ENCODE measurements at places on chromosomes 6 and 20. TPM values are rescaled to one million over a fixed set of nuclear protein-coding genes. Genes with fewer than 3 reads are reported as not detected.

GRCh38 chr6:73969971-73970970 is 274.3 kb downstream of the CD109 start:
- no peak overlapping the region for H3K4me3 ChIP-seq
- no peaks in the 10 kb centered on the region for H3K27me3 ChIP-seq
- no peaks in the 10 kb centered on the region for H3K36me3 ChIP-seq
- peak; percentile 9 for DNase-seq
- H3K27ac ChIP-seq = no peak overlapping the region

- H3K4me1 ChIP-seq = peaks cover 25% of the 10 kb centered on the region
- no peak overlapping the region for H3K27ac ChIP-seq
- peaks cover 71% of the 10 kb centered on the region for H3K27me3 ChIP-seq
- H3K36me3 ChIP-seq = no peaks in the 10 kb centered on the region
Observed at GRCh38 chr6:1393641-1394283, 4.4 kb downstream of the FOXF2 start.

DNA sequence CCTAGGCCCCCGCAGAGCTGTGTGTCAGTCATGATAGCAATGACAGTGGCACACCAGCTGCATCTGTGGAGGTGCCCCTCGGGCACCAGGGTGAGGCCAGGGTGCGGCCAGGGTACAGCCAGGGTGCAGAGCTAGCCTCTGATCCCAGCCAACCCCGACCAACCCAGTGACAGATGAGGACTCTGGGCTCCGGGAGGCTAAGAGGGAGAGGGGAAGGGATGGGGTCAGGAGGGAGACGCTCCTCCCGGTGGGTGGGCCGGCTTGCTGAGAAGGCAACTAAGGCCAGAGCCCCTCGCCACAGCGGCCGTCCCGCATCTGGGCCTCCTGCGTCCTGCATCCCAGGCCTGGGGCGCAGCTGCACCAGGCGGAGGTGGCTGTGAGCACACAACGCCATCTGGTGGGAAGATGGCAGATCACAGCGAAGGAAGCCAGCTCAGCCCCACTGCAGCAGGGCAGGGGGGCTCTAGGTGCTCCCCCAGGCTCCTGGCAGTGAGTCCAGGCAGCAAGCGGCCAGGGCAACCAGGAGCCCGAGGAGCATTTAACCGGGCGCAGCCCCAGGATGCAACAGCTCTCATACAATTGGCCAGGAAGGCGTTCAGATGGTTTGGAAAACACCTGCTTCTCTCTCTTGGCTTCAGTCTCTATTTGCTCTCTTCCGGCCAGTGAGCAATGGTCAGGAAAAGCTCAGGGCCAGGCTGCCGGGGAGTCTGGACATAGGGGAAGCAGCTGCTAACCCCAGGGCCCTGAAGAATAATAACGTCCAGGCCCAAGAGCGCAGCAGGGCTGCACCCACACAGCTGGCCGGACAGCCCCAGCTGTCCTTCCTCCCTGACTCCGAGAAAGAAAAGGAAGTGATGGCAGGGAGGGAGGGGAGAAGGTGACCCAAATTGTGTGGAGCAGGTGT is 169.4 kb downstream of the TAF4 start:
- peak; percentile 41 for DNase-seq
- H3K36me3 ChIP-seq = no peaks in the 10 kb centered on the region
- H3K4me1 ChIP-seq = no peaks in the 10 kb centered on the region
- no peak overlapping the region for H3K27ac ChIP-seq
- H3K27me3 ChIP-seq = no peaks in the 10 kb centered on the region
- no peak overlapping the region for H3K4me3 ChIP-seq

DNA sequence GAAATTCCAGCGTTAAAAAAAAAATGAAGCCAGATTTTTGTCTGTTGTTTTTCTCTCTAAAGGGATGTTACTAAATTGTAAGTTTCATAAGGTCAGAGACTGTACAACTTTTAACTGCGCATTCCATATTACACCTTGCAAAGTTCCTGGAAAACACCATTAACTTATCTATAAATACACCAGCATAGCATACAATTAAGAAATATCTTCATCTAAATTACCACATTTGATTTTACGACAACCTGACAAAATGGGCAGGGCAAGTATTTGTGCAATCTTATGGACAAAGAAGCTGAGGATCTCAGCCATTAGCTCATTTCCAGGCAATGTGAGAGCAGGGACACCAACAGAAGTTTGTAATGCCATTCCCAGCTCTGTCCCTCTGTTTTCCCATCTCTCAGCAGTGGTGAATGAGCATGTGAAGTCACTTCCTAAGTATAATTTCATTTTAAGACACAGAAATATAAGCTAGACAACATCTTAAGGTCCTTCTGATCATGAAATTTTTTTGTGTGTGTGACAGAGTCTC is 12.9 kb upstream of the GCM1 start:
- H3K36me3 ChIP-seq = no peaks in the 10 kb centered on the region
- H3K4me1 ChIP-seq = peaks cover 7% of the 10 kb centered on the region
- H3K27ac ChIP-seq = no peak overlapping the region
- no peak overlapping the region for H3K4me3 ChIP-seq
- no peaks in the 10 kb centered on the region for H3K27me3 ChIP-seq

GRCh38 chr6:44679438-44680201 is 292.1 kb downstream of the CDC5L start:
- no peak for DNase-seq
- H3K27ac ChIP-seq = no peak overlapping the region

DNA sequence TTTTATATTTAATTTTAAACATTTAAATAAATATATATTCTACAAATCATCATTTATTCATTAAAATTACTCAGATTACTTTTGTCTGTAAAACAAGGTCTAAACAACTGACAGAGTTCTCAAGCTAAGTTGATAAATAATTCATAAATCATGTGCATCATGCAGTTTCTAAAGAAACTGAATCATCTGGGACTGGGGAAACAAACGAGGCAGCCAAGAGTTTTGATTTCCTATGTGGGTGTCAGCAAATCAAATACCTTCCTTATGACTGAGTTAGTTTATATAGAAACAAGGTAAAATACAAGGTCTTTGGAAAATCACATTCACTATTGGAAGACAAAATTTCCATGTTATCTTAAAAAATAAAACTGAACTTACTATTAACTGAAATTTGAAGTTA is 149.9 kb upstream of the BEND6 start:
- H3K4me1 ChIP-seq = no peaks in the 10 kb centered on the region
- no peak overlapping the region for H3K4me3 ChIP-seq
- no peaks in the 10 kb centered on the region for H3K27me3 ChIP-seq
- no peak overlapping the region for H3K27ac ChIP-seq

- no peak overlapping the region for H3K27ac ChIP-seq
- H3K27me3 ChIP-seq = peaks cover 1% of the 10 kb centered on the region
- no peak for DNase-seq
- no peak overlapping the region for H3K4me3 ChIP-seq
Observed at GRCh38 chr20:23856226-23856625, 23.3 kb downstream of the CST5 start.

DNA sequence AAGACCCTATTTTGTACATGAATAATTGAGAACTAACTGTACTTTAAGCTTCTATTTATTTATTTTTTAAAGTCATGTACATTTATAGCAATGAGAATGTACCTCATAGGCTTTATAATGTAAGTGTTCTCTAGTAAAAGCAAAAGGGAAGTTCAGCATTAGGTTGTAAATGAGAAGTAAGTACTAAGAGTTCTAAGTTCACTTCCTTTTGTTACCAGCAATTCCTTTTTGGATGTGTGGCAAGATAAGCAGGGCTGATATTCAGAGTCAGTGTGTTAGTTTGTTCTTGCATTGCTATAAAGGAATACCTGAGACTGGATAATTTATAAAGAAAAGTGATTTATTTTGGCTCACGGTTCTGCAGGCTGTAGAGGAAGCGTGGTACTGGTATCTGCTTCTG is 54.0 kb upstream of the CCN2 start:
- H3K4me3 ChIP-seq = no peak overlapping the region
- no peak overlapping the region for H3K27ac ChIP-seq
- no peaks in the 10 kb centered on the region for H3K4me1 ChIP-seq
- H3K27me3 ChIP-seq = no peaks in the 10 kb centered on the region
- DNase-seq = no peak

DNA sequence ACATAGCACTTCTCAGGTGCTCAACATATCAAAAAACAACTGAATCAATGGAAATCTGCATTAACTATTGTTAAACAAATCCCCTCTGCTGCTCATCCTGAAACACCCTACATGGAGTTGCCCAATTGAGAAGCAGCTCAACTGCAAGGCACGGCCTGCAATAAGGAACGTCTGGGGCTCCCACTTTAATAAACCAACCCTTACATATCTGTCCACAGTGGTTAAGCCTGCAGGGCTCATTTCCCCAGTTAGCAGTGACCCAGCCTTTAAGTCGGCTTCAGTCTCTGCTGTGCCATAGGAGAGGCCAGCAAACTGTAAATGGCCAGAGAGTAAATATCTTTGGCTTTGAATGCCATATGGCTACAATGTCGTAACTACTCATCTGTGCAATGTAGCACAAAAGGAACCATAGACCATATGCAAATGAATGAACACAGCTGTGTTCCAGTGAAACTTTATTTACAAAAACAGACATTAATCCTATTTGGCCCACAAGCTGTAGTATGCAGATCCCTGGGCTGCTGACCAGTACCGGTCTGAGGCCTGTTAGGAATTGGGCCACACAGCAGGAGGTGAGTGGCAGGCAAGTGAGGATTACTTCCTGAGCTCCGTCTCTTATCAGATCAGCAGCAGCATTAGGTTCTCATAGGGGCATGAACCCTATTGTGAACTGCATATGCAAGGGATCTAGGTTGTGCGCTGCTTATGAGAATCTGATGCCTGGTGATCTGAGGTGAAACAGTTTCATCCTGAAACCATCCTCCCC is 522.7 kb upstream of the CDH4 start:
- H3K4me1 ChIP-seq = no peaks in the 10 kb centered on the region
- no peak overlapping the region for H3K27ac ChIP-seq
- no peak for DNase-seq
- no peak overlapping the region for H3K4me3 ChIP-seq

DNA sequence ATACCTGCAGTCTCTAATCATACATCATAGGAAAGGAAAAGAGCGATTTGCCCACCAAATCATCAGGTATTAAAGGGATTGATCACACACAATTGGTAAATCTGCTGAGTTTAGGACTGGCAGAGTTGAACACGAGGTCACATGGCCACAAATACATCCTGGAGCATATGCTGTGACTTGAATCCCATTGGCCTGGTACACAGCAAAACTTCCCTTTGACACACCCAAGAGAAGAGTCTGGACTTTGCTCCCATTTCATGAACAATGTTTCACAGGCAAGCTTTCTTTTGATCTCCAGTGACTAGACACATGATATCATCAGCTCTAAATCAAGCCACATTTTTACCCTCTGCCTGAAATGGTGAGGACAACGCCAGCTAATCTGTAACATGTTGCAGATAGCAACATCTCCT is 117.9 kb downstream of the ISM1 start:
- peaks cover 11% of the 10 kb centered on the region for H3K4me1 ChIP-seq
- no peak overlapping the region for H3K4me3 ChIP-seq
- H3K27me3 ChIP-seq = no peaks in the 10 kb centered on the region
- H3K27ac ChIP-seq = no peak overlapping the region
- DNase-seq = no peak
- no peaks in the 10 kb centered on the region for H3K36me3 ChIP-seq

GRCh38 chr6:39432330-39433025 is 110.0 kb upstream of the KCNK16 start:
- no peaks in the 10 kb centered on the region for H3K36me3 ChIP-seq
- H3K27me3 ChIP-seq = peaks cover 6% of the 10 kb centered on the region
- H3K4me1 ChIP-seq = peaks cover 3% of the 10 kb centered on the region
- DNase-seq = no peak
- no peak overlapping the region for H3K27ac ChIP-seq

GRCh38 chr6:42452171-42453030 is 675 bp upstream of the TRERF1 start:
- peaks cover under 1% of the 10 kb centered on the region for H3K36me3 ChIP-seq
- peak; percentile 40 for DNase-seq
- H3K27ac ChIP-seq = peak overlapping the region; percentile 81
- peaks cover 34% of the 10 kb centered on the region for H3K4me1 ChIP-seq
- H3K27me3 ChIP-seq = peaks cover 7% of the 10 kb centered on the region
- H3K4me3 ChIP-seq = peak overlapping the region; percentile 88

The MAFB gene
- total RNA-seq = not detected

All from activated naive CD4-positive, alpha-beta T cell treated with anti-CD3 and anti-CD28 coated beads for 36 hours (primary cell).